Posterior vena cava (tissue), 2 donors: ENCODE measurements at places on chromosomes 4 and X. TPM values are rescaled to one million over a fixed set of nuclear protein-coding genes. Genes with fewer than 3 reads are reported as not detected.

DCLK2 gene
- 11.1 TPM for total RNA-seq

CEP135 gene
- total RNA-seq, result 7.3 TPM

CYTL1 gene
- 0.81 TPM for total RNA-seq

KCND1 gene
- 2.0 TPM for total RNA-seq

NPNT gene
- 152 TPM for total RNA-seq

CFAP99 gene
- not detected for total RNA-seq

BEND2 gene
- not detected for total RNA-seq

CD38 gene
- 16.1 TPM for total RNA-seq

KCNIP4 gene
- total RNA-seq, result not detected

DUX4 gene
- not detected for total RNA-seq

DACH2 gene
- not detected for total RNA-seq

TMEM35A gene
- 13.8 TPM for total RNA-seq

MCF2 gene
- total RNA-seq, result 0.33 TPM

GRCh38 chr4:9933956-9934355 is 87.3 kb downstream of the SLC2A9 start:
- no peak for DNase-seq

DNA sequence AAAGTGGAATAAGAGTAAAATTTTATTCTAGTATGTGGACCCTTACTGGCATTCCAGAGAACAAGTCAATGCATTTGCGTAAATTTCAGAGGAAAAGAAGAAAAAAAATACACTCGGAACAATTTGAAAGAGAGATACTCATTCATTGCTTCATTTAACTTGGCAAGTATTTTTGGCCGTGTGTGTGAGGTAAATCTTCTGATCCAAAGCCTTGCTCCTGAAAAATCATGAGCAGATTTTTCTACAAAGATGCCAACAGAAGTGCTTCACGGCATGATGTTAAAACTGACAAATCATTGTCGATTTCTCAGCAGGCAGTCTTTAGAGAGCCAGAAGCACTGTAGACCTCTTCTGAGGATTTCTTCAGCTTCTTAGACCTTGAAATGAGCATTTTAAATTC is 194.0 kb downstream of the COX18 start:
- no peak for DNase-seq

DNA sequence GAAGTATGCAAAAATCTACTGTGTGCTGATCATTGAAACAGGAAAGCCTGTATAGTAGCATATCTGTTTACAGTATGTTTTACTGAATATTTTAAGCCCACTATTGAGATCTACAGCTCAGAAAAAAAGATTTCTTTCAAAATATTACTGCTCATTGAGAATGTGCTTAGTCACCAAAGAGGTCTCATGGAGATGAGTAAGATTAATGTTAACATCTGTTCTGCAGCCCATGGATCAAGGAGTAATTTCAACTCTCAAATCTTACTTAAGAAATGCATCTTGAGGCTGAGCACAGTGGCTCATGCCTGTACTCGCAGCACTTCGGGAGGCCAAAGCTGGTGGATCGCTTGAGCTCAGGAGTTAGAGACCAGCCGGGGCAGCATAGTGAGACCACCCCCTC is 3.3 kb downstream of the RNF4 start:
- DNase-seq, result no peak

- no peak for DNase-seq
These were observed 40.8 kb upstream of the FAM47B start for GRCh38 chrX:34901761-34902160.

GRCh38 chrX:11540532-11541377 is 125.0 kb downstream of the ARHGAP6 start:
- DNase-seq, result no peak

DNA sequence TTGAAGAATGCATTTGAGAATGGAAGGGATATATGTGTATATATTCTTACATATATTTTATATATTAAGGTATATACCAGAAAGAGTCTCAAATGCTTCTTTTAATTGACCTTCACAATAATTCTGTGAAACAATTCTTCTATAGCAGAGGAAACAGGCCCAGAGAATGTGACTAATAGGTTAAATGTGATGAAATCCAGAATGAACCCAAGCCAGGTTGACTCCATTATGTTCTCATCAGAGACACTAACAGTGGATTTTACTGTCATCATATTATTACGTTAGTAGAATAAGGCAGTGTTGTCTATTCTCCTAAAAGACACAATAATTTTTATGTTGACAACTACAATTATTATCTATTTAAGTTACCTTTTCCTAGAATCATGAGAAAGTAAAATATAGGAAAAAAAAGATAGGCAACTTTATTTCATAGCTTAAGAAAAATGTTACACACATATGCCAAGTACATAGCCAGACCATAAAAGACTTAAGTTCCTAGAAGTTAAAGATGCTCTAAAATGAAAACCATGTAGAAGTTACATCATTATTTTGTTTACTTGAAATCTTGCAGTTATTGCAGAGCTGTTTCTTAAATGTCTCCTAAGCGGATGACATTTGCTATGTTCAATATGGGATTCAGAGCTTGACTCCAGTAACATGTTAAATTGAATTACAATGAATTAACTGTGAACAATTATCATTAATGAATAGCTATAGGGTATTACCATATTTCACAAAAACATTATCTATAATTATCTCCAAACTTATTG is 56.2 kb upstream of the ANKRD50 start:
- no peak for DNase-seq

DNA sequence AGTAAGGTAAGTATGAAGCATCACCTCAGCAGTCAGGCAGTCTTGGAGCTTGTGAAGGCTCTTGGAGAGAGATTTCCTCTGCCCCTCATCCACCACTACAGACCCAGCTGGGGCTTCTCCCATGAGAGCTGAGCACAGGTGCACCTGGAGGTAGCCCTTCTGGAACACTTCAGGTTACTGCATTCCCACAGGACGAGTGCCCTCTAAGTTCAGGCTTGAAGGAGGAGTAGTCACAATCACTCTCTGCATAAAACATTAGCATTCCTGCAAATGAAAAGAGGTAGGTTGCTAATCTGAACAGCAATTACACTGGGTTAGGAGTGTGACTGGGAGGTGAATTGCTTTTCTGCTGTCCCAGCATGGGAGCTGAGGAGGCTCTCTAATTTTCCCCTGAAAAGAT is 308.8 kb downstream of the TEX13C start:
- no peak for DNase-seq

- DNase-seq, result no peak
These were observed 55.5 kb downstream of the VCX3B start for GRCh38 chrX:8520178-8520577.

DNA sequence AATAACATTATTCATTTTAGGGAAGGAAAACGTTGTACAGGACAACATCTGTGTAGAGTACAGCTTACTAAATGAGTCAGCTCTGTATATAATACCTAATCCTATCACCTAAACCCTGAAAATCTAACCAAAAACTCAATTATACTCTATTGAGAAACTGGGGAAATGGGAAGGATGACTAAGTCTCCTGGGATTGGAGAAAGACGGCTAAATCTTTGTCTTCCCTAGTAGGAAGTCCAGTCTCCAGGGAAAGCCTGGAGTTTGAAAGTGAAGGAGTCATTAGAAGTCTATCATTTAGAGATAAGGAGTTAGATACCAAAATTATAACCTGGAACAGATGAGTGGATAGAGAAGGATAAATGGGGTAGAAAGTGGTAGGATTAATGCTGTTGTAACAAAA is 286.5 kb downstream of the STK32B start:
- no peak for DNase-seq

- no peak for DNase-seq
These were observed 92.6 kb downstream of the CCSER1 start for GRCh38 chr4:90219822-90220221.

DNA sequence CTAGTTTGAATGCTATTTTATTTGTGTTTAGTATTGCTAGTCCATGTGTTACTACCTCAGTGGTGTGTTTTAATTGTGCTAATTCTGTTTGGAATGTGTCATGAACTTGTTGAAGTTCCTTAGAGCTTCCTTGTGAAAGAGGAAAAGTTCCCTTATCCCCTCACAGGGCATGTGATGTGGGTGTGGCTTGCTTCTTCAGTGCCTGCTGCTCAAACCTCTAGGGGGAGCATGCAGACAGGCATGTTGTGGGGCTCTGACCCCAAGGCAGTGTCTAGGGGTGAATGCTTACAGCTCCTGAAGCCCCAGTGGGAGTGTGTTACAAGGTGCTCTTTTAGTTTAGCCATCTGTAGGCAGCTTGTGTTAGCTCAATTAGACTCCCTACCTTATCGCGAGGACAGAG is 86.5 kb downstream of the MAGED4 start:
- DNase-seq, result no peak

DNA sequence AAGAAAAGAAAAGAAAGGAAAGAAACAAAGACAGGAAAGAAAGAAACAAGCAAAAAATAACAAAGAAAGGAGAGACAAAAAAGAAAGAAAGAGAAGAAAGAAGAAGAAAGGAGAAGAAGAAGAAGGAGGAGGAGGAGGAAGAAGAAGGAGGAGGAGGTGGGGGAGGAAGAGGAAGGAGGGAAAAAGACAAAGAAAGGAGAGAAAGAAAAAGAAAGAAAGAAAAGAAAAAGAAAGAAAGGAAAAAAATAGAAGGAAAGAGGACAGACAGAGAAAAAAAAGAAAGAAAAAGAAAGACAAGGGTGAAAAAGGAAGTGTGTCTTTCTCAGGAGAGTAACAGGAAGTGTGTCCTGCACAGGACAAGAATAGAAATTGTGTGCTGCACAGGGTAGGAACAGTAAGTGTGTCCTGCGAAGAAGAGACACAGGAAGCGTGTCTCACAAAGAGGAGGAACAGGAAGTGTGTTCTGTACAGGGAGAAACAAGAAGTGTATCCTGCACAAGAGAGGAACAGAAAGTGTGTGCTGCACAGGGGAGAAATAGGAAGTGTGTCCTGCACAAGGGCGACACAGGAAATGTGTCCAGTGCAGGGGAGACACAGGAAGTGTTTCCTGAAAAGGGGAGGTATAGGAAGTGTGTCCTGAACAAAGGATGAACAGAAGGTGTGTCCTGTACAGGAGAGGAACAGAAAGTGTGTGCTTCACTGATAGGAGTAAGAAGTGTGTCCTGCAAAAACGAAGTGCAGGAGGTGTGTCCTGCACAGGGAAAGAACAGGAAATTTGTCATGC is 101.2 kb downstream of the ARSF start:
- DNase-seq, result no peak

- DNase-seq, result no peak
These were observed 150.8 kb downstream of the PTTG2 start for GRCh38 chr4:38111024-38111423.

GRCh38 chr4:113618205-113618604 is 143.3 kb downstream of the CAMK2D start:
- no peak for DNase-seq

GRCh38 chr4:127622921-127623796 is 9.6 kb upstream of the INTU start:
- DNase-seq, result peak; percentile 83

GRCh38 chr4:10620935-10621488 is 63.6 kb downstream of the CLNK start:
- no peak for DNase-seq

- no peak for DNase-seq
These were observed 38.5 kb upstream of the CXXC4 start for GRCh38 chr4:104533156-104533555.

DNA sequence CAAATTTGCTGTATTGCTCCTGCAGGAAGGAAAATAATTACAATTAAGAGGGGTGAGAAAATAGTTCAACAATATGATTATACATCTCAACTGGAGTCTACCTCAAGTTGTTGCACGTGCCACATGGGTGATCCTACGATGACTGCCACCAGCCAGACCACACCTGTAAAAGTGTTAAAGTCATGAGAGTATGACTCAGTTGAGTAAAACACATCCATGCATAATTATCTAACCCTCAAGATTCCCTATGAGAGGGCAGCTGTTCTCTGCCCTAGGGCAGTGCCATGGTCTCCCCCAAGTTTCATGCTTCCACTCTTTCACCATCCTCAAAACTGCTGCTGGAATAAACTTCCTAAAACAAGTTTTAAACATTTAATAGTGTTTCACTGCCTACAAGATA is 44.1 kb downstream of the QRFPR start:
- DNase-seq, result no peak

GRCh38 chr4:68433582-68433981 is 13.7 kb upstream of the TMPRSS11E start:
- no peak for DNase-seq

DNA sequence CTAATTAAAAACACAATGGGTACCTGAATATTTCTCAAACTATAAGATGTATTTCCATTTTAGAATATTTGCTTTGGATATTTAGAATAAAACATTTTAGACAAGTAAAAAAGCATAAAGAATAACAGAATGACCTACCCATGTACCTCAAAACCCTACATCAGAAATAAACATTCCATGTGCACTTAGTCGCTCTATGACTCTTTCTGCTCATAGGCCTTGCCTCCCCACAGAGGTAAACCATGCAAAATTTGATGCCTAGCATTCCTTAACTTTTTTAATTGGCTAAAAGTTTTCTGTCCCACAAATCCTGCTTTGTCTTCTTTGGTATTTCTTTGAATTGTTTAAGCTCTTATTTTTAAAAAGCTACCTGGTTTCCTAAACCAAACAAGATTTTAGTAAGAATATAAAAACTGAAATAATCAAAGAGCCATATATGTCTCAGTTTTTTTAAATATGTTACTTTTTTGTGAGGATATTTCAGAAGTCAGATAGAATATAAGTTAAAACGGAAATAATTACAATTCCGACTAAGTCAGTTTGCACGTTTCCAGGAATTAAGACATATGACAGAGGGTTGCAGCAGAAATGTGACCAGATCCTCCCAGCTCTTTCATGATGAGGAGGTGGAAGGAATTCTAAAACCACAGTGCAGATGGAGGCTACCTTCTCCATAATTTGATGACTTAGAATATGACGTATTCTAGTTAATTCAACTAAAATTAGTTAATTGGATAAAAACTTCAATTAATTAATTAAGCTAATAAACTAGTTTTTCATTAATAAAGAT is 102.5 kb downstream of the FIP1L1 start:
- DNase-seq, result no peak

DNA sequence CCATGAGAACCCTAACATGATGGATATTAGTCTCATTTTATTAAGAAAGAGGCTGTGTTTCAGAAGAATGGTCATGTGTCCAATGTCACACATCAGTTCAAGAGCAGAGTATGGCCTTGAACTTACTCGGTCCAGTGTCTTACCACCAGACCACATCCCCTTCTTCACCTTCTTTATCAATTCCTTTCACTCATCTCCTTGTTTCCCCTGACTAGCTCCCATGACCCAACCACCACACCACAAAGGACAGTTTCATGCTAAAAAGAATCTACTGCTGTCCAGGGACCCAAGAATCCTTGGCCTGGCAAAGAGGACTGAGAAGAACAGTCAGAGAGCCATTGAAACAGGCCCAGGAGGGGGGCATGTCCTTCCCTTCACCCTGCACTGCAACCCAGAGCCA is 33.6 kb upstream of the MSN start:
- no peak for DNase-seq

DNA sequence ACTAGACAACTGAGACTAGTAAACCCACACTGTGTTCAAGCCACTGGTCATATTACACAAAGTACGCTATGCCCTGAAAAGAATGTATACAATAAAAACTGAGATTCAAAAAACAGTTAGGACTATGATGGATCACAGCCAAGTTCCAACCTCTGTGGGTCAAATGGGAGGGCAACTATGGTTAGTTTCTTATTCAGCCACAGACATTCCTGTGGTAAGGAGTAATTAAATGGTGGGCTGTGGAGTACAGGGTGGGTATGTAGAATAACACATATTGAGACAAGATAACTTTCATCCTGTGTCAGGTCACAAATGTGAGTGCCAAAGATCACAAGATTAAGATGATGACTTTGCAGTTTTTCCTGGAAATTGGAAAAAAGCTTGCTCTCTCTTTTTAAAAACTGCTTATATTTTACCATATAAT is 167.2 kb downstream of the NPNT start:
- DNase-seq, result no peak
